ENCODE measurements at places on chromosomes 1 and 21.

- no peak for ATAC-seq
Measured at GRCh38 chr1:39094685-39095084, 68.5 kb downstream of the NDUFS5 start.

- no peak for ATAC-seq
Measured at GRCh38 chr1:166200743-166201142, 33.9 kb upstream of the FAM78B start.

DNA sequence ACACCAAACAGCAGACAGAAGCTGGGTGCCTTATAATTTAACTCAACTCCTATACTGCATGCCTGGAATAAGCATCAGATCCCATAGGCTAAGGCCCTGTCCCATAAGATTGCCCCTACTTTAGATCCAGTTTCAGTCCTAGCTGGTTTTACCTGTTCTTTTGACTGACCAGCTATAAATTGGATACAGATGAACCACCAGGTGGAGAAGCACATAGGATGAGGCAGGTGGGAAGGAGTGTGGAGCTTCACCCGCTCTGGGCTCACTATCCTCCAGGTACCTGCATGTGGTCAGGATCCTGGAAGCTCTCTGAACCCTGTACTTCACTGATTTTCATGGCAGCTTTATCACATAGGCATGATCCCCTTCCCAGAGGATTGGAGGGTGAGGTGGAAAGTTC lies 51.3 kb downstream of the MAST2 start:
- no peak for ATAC-seq

- ATAC-seq: no peak
Measured at GRCh38 chr1:204376465-204376864, 16.7 kb upstream of the PLEKHA6 start.

DNA sequence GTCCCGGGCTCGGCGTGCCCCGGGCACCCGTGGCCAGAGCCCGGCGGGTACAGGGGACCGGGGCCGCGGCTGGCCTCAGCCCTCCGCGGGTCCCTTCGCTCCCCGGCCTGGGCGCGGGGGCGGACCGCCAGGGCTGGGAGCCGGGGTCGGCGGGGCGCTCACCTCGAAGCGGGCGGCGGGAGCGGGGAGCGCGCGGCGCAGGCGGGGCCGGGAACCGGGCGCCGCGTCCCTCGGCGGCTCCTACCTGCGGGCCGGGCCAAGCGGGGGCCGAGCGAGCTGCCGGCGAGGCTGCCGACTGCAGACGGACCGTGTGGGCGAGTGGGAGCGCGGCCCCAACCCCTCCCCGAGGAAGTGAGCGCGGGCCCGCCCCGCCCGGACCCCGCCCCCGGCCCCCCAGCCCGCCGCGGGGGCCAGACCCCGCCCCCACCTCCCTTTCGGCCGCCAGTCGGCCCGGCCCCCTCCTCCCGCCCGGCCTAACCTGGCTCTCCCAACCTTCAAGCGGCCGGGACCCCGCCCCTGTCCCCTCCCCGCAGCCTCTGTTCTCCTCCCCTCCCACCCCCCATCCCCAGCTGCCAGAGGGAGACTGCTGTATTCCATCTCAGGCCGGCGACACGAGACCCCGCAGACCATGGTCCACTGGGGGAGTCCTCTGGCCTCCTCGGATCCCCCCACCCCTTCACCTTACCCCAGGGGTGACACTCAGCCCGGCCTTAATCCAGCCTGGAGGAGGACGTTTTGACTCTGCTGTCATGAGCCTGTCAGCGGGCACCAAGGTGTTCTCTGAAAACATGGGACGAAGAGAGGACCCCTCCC lies at the start of gene FHL3:
Gene FHL3, minus strand, starts transcription at position 320 of the 813 bp plus-strand sequence. CDS start 6,102 bp downstream, outside the sequence.
- ATAC-seq: peak; percentile 69

DNA sequence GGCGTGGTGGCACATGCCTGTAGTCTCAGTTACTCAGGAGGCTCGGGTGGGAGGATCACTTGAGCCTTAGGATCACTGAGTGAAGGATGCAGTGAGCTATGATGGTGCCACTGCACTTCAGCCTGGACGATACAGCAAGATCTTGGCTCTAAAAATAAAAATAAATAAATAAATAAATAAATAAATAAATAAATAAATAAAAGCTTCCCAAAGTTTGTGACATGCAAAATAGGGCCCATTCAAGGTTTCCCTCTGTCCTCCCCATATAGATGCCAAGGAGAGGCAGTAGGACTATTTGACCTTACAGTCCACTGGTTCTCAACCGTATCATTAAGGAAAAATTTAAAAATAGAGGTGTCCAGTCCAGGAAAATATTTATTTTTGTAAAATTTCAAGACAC lies 41.2 kb downstream of the ZBTB8OS start:
- ATAC-seq: no peak
